ENCODE measurements at places on chromosomes 3 and 15.

DNA sequence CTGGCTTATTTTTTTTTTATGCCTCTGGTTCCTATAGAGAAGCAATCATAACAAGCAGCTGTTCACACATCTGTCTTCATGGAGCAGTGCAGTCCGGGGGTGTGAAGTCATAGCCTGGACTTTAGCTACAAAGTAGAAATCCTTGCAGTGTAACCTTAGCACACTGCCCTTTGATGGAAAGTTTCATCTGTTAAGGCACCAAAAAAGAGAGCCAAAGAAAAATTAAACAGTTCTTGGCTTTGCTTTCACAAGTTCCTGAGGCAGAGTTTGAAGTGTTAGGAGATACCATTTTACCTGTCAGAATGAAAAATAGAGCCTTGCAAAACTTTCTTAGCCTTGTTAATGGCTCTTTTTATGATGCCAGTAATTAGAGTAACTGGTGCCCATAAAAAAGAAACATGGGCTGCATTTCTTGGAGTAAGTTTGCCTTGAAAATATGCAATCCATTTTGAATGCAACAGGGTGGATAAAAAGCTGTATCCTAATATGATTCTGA lies 84.1 kb downstream of the PIK3R4 start:
- DNase-seq: no peak

DNA sequence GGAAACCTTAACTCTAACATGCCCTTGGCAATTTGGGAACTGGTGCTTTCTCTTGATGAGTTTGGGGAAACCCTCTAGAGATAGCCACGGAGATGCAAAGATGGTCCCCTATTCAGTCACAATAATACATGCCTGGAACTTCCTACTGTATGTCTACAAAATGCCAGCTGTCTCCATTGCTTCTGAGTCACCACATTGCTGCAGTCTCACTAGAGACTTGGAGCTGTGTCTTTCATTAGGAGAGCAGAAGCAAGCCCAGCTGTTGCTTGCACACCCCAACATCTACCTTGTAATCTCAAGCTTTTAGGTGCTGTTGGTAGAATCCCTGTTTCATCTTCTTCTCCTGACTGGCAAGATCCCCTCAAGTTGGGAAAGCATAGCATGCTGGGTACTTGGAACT lies 261.0 kb downstream of the ADAMTSL3 start:
- no peak for DNase-seq

- no peak for DNase-seq
These were observed 15.1 kb upstream of the IQSEC1 start for GRCh38 chr3:13088028-13089006.

DNA sequence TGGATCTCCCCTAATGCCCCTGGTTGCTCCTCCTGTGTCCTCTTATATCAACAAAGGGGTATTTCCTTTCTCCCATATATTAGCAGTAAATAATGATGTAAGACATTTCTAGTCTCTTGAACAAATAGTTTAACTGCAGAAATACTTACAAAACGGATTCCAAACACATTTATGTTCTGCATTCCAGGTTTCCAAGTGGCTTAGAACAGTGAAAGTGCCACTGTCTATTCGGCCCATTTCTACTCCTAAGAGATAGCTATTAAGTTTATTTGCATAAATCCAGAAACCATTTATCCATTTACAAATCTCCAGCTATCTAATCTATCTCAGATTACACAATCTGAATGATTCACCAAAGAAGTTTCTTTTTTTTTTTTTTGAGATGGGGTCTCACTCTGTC lies 55.8 kb upstream of the FRMD4B start:
- DNase-seq: no peak

All from stimulated activated CD8-positive, alpha-beta memory T cell treated with anti-CD3 and anti-CD28 coated beads, Interleukin-15, amount 100 ng/mL, for 24 hours (primary cell).